Activated naive CD4-positive, alpha-beta T cell (primary cell): ENCODE measurements at places on chromosomes 7 and 10.

DNA sequence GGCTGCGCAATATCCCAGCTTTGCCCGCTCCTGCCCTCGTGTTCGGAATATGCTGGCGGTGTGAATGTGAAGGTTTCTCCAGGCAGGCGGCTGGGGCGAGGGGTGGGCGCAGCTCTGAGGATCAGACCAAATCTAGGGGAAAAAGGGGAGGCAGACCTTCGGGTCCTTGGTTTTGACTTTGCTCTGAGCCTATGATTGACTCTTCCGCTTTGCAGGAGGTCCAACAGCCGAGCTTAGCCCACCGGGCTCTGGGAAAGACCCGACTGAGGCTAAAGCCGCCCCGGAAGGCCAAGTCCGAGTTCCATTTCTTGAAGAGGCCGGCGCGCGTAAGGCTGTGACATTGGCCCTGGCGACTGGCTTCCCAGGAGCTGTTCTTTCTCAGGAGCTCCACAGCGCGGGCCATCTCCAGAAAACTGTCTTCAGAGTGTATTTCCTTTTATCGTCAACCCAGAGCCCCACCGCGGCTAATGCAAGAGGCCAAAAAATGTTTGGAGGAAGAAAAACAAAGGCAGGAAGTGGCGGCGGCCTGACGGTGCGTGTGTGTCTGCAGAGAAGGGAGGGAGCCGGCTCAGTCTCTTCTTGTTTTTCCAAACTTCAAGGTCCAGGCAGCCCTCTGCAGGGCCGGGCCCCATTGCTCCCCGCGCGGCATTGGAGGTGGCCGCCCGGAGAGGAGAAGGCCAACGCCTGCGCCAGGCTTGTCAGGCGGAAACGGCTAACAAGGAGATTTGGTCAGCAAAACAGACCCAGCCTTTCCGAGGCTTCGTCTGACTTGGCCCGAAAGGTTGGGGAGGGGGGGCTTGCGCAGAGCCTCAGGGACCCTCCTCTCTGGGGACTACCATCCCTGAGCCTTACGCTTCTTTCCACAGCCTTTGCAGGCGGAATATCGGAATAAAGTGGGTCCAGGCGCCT, 3.6 kb upstream of the HOXA11 start:
- no peak for DNase-seq

DNA sequence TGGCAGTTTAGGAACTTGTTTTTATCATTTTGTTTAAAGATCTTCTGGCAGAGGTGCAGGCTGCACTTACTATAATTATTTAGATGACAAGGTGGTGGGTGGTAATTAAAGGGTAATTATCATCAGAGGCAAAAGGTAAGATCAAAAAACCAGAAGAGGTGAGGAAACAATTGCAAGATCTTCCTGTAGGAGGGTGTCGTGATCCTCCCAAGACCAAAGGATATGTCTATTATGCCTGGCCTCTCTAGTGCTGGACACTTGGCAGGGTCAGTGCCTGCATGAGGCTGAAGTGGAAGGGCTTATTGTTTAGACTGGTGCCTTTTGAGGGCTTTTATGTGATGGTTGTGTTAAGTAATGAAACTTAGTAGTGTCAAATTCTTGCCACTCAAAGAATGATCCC, 1.8 kb upstream of the WAPL start:
- DNase-seq, result no peak

GRCh38 chr7:93890464-93891068, at the start of gene TFPI2:
TFPI2 (minus strand) TSS chr7:93890753; CDS start chr7:93890678, 75 bp downstream.
- no peak for DNase-seq

- DNase-seq, result no peak
These were observed 248.5 kb downstream of the VTI1A start for GRCh38 chr10:112695539-112695938.

DNA sequence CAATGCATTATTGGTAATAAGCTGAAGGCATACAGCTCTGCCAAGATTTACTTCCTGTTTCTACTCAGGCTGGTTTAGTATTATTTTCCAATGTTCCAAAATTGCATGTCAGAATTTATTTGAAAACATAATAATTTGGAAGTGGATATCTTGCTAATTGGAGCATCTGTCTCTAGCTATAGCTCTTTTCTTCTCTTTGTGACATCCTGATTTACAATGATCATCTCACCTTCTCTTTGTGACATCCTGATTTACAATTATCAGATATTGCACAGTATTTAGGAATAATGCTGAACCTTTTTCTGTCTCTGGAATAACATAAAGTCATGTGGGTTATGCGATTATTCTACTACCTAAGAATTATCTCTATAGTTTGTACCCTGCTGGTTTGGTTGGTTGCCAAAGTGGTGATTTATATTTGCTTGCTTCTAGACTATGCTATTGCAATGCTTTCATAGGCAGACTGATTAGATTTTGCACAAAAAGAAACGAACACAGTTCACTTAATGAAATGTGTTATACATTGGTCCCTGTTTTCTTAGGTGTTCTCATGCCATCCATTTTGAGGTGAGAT, 44.3 kb upstream of the CABCOCO1 start:
- DNase-seq, result no peak

DNA sequence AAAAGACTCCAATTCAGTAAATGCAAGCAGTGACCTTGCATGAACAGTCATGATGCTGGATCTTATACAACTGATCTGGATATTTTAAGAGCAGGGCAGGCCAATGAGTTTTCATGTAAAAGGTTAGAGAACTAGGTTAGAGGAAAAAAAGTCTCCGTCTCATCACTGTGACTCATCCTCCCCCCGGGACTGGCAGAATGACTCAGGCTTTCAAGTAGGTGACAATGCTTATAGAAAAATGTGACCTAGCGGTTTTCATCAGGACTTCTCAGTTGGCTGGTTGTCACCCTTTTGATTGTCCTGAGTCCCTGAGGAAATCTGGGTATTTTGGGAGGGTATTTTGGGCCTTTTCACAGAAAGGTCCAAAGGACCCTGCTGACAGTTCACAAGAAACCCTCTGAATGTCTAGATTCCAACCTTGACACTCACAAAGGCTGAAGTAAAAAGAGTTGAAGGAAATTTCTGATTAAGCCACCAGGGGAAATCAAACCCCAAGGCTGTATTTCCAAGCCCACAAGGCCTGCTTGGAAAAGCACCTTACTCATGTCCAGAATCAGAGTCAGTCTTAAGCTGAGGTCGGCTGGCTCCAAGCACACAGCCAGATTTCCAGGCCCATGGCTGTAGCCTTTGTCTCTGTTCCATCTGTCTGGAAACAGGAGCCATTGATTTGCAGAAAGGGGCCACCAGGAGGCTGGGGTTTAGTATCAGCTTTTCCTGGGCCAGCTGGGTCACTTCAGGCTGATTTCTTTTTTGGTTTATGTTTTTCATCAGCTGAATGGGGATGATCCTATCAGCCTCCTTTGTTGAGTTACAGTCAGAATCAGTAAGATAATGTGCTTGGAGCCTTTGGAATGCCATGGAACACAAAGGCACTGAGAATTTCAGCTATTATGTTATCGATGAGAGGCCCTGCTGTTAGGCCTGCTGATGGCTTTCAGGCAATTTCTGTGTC, 226.4 kb upstream of the HABP2 start:
- DNase-seq, result no peak

DNA sequence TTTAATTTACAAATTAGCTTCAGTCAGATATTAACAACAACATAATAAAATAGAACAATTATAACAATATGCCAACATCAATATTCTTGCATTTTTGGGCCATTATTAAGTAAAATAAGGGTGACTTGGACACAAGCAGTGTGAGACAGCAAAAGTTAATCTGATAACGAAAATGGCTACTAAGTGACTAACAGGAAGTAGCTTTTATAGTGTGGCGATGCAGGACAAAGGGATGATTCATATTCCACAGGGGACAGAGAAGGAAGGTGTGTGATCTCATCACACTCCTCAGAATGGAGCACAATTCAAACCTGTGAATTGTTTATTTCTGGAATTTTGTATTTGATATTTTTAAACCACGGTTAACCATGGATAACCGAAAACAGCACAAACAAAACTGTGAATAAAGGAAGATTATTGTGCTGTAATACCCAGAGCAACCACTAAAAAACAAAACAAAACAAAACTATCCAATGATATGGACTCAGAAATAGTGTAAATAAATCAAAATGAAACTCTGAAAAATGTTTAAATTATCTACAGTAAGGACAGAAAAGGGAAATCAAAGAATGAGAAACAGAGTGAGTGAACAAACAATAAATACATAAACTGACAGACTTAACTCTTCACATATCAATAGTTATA, 66.9 kb upstream of the TFEC start:
- no peak for DNase-seq

GRCh38 chr10:118568327-118568848, 27.1 kb downstream of the PRLHR start:
- peak; percentile 14 for DNase-seq

GRCh38 chr10:129727071-129727470, 237.0 kb downstream of the EBF3 start:
- DNase-seq, result no peak

- no peak for DNase-seq
These were observed 37.0 kb upstream of the MINDY3 start for GRCh38 chr10:15897287-15897686.

- DNase-seq, result no peak
These were observed 10.1 kb downstream of the NUDT1 start for GRCh38 chr7:2251841-2252771.

DNA sequence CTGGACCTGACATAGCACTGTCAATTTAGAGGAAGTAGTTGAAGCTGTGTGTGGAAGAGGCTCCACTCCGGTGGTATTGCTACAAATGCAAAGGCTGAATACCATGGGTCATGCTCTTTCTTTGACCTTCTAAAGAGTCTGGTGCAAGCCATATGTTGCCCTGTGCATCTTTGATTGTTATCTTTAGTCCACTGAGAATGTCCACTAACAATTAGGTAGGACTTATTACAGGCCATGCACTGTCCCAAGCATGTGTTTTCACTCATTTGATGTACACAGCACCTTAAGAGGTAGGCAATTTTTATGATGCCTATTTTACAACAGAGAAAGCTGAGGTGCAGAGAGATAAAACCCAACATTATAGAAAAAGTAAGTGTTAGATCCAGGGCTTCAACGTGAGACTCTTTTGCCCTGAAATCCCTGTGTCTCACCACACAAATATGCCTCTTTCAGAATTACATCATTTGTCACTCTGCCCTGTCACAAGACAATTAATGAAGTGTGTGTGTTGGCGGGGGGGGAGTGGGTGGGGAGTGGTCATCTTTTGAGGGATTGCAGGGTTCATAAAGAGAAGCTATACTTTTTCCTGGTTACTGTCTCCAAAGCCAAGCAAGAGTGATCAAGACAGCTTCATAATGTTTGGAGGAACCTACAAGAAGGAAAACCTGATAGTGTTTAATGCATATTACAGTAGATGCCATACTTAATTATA, 637.6 kb upstream of the IGFBP3 start:
- no peak for DNase-seq

- no peak for DNase-seq
These were observed 63.0 kb downstream of the INSIG1 start for GRCh38 chr7:155360495-155361345.

DNA sequence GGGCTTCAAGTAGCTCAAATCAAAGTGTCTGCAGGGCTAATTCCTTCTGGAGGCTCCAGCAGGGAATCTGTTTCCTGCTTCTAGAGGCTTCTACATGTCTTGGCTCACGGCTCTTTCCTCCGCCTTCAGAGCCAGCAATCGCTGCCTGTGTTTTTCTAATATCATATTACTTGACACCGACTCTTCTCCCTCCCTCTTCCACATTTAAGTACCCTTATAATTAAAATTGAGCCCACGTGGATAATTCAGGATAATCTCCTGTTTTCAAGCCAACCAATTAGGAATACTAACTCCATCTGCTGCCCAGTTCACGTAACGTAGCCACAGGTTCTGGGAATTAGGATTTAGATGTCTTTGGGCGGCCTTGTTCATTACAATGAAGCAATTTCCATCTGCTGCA, 372.2 kb downstream of the DPP6 start:
- no peak for DNase-seq

- DNase-seq, result no peak
These were observed 198.4 kb downstream of the TPST1 start for GRCh38 chr7:66403564-66403963.

- no peak for DNase-seq
These were observed 107.8 kb upstream of the PPP1R3A start for GRCh38 chr7:114026486-114027089.

DNA sequence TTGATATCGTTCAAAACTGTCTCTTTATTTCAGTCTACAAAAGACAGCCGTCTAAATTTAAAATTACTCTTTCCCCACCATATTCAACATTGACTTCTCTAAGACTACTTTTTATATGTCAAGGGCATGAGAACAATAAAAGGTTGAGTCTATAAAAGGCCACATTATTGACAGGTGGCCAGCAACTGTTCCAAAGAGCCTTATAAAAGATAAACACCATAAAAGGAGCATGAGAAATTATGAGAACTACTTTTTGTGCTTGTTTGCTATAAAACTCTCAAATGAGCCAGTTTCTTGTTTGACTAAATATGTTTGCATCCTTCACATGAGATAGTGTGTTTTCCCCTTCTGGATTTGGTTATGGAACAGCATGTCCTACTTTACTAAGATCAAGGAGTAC, 189.2 kb downstream of the THSD7A start:
- no peak for DNase-seq

DNA sequence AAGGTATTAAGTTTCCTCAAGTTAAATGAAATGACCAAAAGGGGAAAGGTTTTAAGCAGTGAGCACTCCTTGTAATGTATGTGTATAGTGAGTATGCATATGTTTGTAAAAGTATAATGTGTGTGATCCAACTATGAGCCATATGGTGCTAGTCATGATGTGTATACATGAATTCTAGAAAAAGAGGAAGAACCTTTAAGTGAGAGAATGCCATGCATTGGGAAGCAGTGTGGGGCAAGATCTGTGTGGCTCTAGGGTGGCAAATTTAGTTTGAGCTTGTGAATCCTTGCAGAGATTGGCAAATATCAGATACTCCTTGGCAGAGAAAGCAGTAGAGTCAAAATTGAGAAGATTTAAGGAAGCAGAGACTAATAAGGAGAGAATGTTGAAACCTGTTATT, 435.0 kb downstream of the AUTS2 start:
- DNase-seq, result no peak

DNA sequence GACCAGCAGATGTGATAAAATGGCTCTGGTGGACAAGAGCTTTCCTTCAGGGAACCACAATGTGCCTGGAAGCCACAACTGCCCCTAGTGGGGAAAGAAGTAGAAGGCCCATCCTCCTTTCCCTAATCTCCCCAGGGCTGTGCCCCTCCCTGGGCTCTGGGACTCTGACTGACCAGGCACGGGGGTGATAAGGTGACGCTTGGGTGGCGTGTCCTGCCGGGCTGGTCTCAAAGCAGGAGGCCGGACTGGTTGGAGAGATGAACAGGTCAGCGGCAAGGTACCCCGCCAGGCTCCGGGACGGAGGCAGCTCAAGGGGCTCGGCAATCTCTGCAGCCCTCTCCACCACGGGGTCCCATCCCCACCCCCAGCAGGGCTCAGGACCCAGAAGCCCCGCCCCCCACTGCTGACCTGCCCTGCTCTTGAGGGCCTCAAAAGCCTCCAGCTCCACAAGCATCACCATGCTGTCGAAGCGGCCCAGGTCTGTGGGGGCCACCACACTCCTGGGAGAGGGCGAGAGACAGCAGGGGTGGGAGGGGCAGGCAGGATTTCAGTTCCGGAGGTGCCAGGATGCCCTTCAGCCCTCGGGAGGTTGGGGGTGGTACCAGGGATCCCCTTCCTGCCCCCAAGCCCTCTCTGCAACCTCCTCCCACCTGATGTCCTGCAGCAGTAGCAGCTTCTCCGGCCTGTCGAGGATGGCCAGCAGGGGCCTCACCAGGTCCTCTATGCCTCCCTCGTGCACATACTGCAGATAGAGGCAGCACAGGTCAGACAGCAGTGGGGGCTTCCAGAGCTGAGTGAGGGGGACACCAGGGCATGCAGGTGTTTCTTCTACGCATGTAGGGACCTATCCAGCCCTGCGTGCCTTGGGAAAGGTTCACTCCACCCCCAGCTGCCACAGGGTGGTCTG, 12.2 kb downstream of the LZTS2 start:
- DNase-seq, result no peak

- no peak for DNase-seq
These were observed 44.9 kb downstream of the SMURF1 start for GRCh38 chr7:99098824-99099498.
